PC-3 (cell line): ENCODE measurements at places on chromosomes 5 and 9.

DNA sequence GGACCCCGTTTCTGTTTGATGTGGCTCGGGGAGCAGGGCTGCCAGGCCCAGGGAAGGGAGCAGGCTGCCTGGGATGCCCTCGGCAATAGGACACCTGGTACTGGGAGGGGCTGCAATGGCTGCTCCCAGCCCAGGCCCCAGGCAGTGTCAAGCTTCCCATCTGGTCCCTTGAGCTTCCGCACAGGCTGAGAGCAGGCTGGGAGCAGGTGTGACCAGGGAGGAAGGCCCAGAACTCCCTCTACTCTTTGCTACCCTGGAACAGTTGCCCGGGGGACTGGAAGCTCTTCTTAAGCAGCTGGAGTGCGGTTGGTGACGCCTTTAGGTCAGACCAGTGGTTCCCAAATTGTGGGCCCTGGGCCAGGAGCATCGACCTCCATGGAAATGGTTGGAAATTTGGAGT, 186.9 kb downstream of the GADD45G start:
- H3K36me3 ChIP-seq = no peaks in the 10 kb centered on the region
- peaks cover 13% of the 10 kb centered on the region; the same call in 1 of the 2 replicates for H3K27me3 ChIP-seq
- H3K27ac ChIP-seq = no peak overlapping the region
- no peak overlapping the region for H3K4me3 ChIP-seq
- DNase-seq = no peak

- no peak overlapping the region for H3K27ac ChIP-seq
- no peak for DNase-seq
- no peaks in the 10 kb centered on the region for H3K36me3 ChIP-seq
- H3K4me1 ChIP-seq = no peaks in the 10 kb centered on the region
Measured at GRCh38 chr9:28329323-28329722, 756.0 kb upstream of the C9orf72 start.

- no peak for DNase-seq
- H3K4me3 ChIP-seq = no peak overlapping the region
- peaks cover 7% of the 10 kb centered on the region; the same call in 1 of the 2 replicates for H3K4me1 ChIP-seq
- no peak overlapping the region for H3K27ac ChIP-seq
Measured at GRCh38 chr9:109046346-109046745, 33.0 kb upstream of the CTNNAL1 start.

DNA sequence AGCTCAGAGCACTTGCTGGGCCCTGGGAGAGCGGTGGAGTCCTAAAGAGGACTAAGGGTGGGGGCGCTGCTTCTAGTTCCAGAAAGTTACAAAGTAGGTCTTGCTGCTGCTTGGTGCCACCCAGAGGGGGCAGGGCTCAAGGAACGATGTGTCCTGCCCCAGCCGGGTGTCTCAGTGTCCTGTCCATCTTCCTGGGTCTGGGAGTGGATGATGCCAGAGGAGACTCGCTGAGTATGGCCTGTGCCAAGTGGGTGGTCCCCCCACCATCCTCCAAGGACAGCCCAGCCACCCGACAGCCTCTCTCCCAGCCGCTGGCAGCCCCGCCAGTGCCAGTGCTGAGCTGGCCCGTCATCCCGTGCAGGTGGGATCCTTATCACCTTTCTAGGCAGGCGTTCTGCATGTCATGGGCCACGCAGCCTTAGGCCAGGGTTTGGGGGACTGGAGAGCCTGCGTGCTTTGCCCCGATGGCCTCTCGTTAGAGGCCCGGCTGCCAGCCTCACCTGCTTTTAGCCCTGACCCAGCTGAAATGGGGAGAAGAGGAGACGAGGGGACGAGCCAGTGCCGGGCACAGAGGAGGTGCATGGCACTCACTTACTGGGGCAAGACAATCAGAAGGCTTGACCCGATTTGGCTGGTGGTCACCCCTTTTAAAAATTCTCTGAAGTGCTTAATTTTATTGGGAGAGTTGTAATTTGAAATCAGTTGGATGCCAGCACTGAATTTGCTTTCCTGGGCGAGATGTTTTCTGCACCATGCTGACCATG, 5.6 kb downstream of the WNK2 start:
- H3K36me3 ChIP-seq = no peaks in the 10 kb centered on the region
- no peaks in the 10 kb centered on the region for H3K27me3 ChIP-seq
- H3K4me3 ChIP-seq = no peak overlapping the region
- no peak for DNase-seq
- no peak overlapping the region for H3K27ac ChIP-seq
